H54 (cell line): ENCODE measurements at places on chromosomes 12 and 14.

GRCh38 chr12:72747111-72747849 lies 475.1 kb downstream of the TRHDE start:
- no peak for DNase-seq

DNA sequence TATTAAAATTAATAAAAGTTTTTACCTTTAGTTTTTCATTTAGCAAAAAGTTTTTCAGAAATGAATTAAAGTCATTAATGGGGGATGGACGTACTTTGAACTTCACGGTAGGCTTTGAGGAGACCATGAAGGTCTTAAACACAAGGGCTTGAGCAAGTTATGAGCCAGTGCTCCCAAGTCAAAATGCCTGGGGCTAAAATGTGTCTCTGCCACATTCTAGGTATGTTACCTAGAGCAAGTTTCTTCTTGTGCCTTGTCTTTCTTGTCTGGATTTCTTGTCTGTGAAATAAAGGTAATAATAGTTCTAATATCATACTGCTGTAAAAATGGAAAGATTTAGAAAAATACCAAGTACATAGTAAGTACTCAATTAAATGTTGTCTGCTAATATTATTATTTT lies 132.7 kb upstream of the USP15 start:
- no peak for DNase-seq

GRCh38 chr12:12723149-12723680 lies 6.0 kb downstream of the CDKN1B start:
- DNase-seq = no peak

- DNase-seq = no peak
Observed at GRCh38 chr14:35215110-35215813, 76.9 kb upstream of the PSMA6 start.

DNA sequence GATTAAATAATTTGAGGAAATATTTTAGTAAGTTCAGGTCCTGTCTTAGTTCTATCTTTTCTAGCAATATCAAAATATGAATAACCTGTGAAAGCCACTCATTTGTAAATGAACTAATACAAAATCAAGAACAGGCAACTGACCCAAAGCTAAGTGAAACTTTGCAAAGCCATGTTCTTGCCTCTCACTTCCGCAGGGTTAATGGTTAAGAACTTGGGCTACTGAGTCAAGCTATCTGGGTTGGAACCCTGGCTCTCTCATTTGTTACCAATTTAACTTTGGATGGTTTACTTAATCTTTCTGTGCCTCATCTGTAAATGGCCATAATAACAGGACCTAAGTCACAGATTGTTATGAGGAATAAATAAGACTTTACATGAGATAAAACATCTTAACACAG lies 2.8 kb downstream of the KIF21A start:
- DNase-seq = no peak

DNA sequence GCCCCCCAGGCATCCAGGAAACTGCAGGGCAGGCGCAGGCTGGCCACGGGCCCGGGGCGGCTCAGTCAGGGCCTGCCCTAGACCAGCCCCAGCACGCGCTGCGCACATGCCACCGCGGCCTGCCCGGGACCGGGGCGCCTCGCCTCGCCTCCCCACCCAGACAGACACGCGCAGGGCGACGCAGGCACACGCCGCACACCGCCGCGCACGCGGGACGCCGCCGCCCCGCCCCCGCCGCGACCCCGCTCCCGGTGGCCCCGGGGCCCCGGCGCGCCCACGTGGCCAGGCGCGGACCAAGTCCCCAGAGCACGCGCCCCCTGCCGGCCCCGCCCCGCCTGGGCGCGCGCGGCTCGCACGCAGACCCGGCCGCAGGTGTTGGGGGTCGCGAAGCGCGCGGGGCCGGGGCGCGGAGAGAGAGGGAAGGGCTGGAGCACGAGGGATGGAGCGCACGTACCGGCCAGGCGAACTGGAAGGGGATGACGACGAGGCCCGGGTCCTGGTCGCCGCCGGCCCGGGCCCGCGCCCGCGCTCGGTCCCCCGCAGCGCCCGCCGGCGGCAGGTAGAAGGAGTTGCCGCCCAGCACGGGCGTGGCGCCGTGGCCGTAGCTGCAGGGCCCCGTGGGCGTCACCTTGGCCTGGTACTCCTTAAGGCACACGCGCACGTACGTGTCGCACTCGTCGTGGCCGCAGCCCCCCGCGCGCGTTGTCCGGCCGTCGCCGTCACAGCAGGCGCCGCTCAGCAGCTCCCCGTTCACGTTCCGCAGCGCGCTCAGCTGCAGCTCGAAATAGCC lies 1.1 kb downstream of the JAG2 start:
- DNase-seq = no peak

DNA sequence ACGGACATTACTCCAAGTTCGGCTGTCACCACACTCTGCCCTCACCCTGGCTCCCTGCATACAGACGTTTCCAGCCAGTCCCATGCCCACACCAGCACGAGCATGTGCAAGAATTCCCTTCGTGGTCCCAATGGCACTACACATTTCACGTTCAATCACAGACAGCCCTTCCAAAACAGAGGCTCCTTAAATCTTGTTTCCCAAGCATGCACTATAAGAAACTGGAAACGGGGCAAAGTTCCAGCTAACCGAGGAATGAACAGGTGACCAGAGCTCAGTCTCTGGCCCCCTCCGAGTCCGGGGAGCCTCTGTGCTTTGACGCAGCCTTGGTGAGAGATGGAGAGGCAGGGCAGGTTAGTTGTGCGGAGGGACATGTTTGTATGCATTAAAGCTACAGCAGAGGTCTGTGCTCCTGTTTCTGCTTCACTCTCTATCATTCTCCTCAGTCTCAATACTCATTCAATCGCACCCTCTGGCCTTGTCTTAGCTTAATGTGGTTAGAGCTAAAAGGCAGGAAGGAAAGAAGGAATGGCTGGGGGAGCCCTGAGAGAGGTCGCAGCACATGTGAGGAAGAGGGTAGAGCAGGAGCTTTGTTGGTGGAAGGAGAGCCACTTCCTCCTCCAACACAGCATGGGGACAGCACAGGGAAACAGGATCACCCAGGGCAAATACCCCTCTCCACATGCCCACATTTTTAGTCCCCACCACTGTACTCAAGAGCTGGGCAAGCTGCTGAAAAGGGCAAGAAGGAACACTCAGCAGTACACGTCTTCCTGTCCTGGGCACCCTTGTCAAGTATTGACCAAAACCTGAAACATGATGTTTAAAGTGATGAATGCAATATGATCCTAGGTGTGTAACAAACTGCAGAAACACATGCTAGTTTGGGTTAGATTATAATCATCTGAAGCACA lies 12.2 kb upstream of the SELPLG start:
- no peak for DNase-seq

GRCh38 chr12:124851342-124851741 lies 12.3 kb downstream of the SCARB1 start:
- DNase-seq = no peak

GRCh38 chr14:63046339-63047268 lies 1.3 kb upstream of the KCNH5 start:
- DNase-seq = no peak

GRCh38 chr12:9751204-9752144 lies 9.2 kb downstream of the CD69 start:
- peak; percentile 15 for DNase-seq

GRCh38 chr12:30862486-30862885 lies 64.1 kb upstream of the TSPAN11 start:
- no peak for DNase-seq

DNA sequence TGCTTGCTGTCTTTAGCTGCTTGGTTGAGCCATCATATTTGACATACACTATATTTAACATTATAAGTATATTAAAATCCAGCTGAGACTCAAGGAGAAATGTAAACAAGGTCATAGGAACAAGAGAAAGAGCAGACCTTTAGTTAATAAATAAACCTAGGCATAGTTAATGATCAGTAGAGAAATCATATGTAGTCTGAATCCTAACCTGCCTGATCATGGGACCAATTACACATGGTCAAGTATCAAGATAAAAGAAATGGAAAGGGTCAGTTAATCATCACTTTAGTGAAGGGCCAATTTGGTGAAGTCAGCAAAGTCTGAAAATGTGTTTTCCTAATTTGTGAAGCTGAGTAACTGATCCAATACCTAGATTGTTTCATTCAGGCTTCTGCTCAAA lies 7.5 kb downstream of the RNF212B start:
- no peak for DNase-seq

DNA sequence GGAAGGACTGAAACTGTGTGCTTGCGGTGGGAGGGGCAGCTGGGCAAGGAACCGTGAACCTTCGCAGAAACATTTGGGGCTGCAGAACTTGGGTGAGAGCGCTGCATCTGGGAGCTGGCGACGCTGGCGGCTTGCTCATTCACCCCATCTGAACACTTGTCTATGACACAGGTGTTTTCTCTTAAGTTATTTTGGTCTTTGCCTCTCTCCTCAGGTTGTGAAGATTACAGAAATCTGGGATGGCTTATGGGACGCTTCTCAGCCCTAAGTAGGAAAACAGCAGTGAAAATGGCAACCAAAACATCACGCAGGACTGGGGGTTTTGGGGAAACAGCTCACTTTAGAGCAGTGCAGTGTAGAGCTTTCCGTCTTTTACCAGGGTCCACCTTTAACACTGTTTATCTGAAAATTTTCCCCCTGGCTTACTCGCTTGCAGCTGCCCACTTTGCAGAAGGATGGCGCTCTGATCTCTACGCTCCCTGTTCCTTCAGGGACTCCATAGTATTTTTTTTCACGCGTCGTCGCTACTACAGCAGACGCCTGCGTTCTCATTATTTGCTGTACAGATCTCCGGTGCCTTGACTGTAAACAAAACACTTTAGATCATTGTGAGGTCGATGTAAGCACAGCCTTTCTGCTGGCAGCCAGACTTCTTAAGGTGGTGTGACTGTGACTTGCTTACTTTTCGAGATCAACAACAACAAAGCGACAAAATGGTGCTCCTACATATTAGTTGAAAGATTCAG lies 2.7 kb upstream of the CDKN1B start:
- no peak for DNase-seq

DNA sequence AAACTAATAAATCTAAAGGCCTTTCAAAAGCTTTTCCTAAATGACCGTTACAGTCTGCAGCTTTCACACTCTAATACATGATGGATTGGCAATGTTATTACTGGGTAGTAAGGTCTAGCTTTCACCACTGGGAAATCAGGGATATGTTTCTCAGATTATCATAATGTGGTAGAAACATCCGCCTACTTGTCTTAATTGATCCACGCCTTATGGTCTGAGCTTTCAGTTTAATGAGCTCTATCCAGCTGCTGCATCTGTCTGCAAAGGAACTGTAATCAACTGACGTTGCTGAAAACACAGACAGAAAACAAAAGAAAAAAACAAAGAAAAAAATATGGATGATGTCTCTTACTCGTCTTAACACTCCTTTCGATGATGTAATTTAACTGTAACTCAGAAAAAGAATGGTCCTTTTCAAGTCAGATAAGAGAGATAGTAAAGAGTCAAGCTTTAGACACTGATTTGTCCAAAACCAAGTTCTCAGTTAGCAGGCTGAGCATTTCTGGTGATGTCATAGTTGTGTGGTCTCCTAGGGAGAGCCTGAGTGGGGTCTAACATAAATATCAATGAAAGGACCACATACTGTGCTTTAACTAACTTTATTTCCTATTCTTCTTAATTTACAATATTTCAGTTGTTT lies 85.9 kb downstream of the C2CD5 start:
- DNase-seq = no peak

DNA sequence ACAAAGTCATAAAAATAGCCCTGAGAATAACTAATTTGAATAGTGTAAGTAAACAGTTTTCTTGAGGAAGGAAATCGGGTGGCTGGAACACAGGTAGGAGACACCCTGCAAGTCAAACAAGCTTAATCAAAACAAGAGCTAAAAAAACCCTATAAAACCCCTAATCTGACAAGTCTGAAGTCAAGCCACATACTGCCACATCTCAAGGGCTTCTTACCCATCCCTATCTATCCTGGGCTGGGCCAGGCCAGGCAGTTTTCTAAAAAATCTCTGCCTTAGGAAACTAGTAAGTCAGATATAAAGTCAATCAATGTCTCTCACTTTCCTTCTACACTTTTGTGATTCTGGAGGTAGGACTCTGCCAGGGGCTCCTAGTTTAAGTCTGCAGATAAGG lies 15.3 kb downstream of the UBE2N start:
- DNase-seq = no peak

DNA sequence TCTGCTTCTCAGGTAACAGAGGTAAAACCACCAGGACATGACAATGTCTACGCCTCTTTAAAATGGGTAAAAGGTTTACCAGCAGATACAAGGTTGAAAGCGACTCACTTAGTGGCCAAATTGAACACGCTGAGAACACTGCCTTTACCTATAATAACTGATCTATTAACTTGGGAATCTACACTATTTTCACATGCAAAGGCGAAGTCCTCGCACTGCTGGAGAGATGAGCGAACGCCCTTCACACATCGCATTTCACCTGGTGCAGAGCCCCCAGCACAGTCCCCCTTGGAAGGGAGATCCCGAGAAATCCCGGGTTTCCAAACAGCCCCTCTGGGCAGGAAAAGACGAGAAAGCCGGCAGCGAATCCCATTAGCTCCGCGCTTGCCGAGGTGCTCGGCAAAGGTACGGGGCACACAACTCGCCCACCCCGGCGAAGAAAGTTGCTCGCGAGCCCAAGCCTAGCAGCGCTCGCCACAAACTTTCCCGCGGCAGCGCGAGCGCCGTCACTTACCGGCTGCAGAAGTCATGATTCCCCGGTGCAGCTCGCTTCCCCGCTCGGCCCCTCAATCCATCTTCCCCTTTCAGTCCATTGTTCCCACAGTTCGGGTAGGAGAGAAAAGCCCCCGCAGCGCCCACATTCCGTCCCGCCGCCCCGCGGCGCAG lies 423 bp downstream of the FGD6 start:
- DNase-seq = no peak

DNA sequence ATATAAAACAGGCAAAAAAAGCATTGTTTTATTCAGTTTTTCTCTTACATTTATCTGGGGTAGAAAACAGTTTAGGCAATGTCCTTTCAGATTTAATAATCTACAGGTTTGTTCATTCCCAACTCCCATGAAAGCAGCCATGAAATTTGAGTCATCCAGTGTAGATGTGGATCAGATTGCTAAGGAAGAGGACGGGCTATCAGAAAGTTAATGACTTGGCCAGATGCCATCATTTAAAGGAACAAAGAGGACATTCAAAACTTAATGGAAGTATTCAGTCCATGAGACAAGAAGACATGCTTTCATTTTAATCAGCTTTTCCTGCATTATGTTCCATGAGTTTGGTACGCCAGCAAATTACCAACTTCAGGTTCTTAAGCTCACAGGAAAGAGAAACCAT lies 31.1 kb upstream of the POC1B start:
- no peak for DNase-seq

GRCh38 chr12:44677724-44678123 lies 198.4 kb downstream of the NELL2 start:
- no peak for DNase-seq

GRCh38 chr12:14892726-14893505 lies 7.3 kb upstream of the MGP start:
- DNase-seq = no peak
